ENCODE measurements at places on chromosomes 6 and 20.

- DNase-seq, result no peak
These were observed 177.3 kb downstream of the EPHA7 start for GRCh38 chr6:93242049-93242448.

- DNase-seq, result no peak
These were observed 28.1 kb upstream of the AKIRIN2 start for GRCh38 chr6:87729965-87730719.

GRCh38 chr6:141653590-141653989 is 479.1 kb upstream of the GJE1 start:
- DNase-seq, result no peak

- DNase-seq, result no peak
These were observed 12.5 kb downstream of the PRDM1 start for GRCh38 chr6:106098383-106099234.

GRCh38 chr6:2034256-2034655 is 211.1 kb downstream of the GMDS start:
- DNase-seq, result no peak

DNA sequence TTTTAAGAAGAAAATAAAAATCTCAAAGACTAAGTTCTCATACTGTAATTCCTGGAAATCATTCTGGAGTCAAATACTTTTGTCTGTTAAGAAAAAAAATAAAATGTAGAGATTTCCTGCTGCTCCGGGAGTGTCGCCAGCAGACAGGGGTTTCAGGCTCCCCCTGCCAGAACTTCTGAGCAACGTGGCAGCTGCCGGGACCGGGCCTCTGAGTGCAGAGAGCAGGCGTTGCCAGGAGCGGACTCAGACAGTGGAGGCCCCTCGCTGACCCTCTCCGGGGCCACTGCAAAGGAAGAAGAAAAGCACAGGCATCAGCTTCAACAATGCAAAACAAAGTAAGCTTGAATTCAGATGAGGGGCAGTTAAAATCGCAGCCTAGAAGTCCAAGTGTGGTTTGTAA is 95.5 kb downstream of the THBS2 start:
- DNase-seq, result no peak

GRCh38 chr6:156057869-156058268 is 602.2 kb upstream of the NOX3 start:
- DNase-seq, result no peak

DNA sequence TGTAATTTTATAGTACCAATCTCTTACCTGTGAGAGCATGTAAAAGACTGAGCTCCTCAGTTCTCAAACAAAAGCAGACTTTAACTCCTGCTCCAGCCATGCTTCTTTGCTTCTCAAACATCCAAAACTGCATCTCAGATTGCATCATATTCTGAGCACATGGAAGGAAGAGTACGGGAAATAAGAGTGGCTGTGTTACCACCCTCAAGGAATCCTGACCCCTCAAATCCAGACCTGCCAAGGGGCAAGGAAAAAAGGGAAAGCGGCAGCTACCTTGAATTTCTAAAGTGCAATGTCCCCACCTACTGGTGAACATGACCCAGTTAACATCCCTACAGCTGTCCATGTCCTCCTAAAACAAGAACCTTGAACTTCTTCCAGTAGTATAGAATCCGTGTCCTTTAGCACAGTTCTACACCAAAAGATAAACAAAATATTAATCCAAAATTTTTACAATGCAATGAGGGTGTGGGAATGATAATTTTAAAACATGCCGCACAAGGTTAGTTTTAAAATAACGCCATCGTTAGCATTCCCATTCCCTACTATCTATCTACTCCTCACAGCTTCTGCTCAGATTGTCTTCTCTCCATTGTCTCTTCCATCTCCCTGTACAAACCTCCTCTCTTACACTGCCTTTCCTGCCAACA is 34.1 kb upstream of the HLA-DQB1 start:
- no peak for DNase-seq

GRCh38 chr6:119348096-119348747 is 1.3 kb downstream of the MAN1A1 start:
- no peak for DNase-seq

DNA sequence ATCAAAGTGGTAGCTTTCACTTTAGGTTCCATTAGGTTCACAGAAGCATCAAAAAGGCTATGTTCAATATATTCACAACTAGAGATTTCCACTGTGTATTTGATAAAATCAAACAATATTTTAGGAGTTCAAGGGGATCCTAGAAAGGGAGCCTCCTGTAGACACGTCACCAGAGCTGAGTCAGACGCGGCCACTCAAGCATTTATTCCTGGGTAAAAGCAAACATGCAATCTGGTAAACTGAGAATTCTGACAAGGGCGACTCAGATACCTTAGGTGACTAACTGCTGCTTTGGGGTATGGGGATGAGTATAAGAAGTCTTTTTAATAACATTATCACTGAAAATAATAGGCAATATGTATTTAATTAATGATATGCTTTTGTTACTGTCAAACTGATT is 118.7 kb upstream of the HMGN3 start:
- DNase-seq, result no peak

DNA sequence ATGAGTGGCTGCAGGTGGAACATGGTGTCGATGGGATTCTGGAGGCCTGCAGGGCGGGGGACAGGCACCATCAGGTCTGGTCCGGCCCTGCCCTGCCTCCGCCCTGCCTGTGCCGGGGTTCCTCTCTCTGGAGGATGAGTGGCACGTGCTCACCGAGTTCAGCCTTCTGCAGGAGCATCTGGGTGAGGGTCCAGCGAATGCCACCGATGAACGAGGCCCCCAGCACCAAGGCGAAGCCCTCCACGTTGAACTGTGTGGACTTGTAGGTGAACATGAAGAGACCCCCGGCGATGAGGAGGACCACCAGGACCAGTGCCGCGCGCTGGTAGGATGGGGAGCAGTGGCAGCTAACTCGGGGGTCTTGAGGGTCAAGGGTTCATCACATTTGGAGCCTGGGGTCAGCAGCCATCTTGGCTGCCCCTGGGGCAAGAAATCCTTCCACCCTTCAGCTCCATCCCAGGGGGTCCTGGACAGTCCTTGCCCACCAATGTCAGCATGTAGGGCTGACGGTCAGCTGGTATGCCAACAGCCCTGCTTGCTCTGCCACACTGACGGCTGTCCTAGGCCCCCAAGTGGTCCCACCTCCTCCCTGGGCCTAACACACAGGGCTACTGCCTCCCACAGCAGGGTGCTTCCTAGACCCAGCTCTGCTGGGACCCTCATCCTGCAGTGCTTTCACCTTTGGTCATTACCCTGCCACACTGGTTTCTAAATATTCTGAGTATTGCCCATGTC is 46.8 kb upstream of the CDH22 start:
- no peak for DNase-seq

GRCh38 chr20:3407040-3407770 is at the start of gene DNAAF9:
DNAAF9 (minus strand) TSS chr20:3407669; CDS start chr20:3407557, 112 bp downstream.
- DNase-seq, result no peak

- DNase-seq, result no peak
These were observed 6.9 kb downstream of the TCF15 start for GRCh38 chr20:603116-603640.

DNA sequence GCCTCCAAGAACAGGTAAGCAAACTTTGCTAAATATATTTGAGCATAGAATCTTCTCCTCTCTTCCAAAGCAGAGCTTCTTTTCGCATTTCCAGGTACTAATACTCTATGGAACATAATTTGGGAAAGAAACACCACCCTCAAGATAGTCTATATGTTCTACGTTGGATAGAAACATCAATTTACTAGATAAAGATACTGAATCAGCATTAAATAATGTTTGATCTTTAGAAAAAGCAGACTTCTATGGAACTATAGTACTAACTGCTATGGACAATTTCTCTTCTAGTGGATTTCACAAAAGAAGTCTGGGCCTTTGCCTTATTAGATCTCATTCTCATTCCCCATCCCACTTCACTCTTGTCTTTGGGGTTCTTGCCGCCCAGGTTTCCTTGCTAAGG is 103.0 kb downstream of the CDK19 start:
- DNase-seq, result no peak

Data from omental fat pad (tissue), 4 donors.